ENCODE measurements at places on chromosomes 3 and 15.

- no peak for DNase-seq
Measured at GRCh38 chr3:126959136-126959920, 23.6 kb upstream of the PLXNA1 start.

DNA sequence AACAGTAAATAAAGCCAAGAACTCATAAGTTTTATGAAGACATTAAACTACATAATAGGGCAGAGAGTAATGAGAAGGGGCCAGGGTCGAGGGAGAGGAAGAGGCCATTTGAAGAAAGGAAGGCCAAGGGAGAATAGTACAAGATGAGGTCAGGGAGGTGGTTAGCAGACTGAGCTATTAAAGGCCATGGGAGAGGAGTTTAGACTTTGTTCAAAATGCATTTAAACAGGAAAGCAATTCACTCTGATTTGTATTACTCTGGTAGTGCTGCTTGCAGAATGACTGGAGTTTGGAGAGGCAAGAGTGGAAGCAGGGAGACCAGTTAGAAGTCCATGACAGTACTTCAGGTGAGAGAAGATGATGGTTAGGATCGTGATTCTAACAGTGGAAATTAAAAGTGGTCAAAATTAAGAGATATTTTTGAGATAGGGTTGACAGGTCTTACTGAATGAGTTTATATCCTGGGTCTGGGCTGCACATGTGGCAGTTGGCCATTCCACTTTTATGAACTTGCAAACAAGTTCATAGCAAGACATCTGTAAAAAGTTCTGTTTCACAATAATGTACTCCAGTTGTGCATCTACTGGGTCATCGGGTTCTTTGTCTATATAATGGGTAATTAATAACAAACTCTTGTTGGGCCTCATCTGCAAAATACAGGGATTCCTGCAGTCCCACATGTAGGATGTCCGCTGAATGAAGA, 16.3 kb downstream of the PPP2R3A start:
- DNase-seq: no peak

DNA sequence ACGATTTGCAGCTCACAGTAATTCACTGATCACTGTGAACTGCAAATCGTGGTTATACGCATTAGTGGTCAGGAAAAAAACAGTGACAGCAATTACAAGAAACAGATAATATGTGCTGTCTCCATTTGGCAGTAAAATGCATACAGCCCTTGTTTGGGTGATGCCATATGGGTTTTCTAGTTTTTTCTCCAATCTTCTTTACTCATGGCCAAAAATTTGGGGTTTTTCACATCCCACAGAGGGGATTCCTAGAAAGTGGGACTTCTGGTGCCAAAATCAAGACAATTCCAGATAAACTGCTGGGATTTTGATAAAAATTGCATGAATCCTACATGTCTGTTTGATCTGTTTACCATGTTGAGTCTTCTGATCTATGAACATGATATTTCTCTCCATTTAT, 15.6 kb downstream of the NDN start:
- no peak for DNase-seq

DNA sequence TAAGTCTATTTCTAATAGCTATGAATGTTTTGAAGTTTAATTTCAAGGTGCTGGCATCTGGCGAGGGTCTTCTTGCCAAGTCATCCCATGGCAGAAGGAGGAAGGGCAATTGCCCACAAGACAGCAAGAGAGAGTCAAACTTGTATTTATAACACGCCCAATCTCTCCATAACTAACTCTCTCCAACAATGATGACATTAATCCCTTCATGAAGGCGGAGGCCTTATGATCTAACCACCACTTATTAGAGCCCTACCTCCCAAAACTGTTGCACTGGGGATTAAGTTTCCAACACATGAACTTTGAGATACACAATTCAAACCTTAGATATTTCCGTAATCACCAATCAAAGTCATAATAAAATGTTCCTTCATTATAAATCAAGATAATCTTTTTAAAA, 406.9 kb downstream of the CNTN6 start:
- DNase-seq: no peak

DNA sequence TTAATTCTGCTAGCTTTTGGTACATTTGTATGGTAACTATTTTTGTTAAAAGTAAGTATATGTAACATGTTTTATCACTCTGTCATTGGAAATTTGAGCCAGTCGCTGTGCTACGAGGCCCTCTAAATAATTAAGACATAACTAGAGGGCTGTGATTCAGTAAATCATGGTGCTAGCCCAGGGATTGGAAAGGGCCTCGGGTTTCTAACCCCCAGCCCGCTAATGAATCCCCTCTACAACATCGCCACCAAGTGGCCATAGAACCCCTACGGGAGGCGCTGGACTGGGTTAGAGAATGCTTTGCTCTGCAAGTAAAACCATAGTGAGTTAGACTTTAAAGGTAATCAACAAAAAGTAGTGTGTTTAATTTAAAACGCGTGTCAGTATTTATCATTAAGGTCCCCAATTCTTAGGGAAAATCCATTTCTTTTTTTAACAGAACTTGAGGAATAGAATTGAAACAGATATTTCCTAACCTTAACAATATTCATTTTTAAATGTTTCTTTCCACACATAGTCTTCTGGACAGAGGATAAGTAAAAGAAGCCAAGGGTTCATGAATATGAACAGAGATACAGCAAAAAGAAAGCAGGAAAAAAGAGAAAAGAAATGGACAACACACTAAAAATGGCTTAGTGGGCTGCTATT, 744.7 kb downstream of the EPHA3 start:
- DNase-seq: no peak

DNA sequence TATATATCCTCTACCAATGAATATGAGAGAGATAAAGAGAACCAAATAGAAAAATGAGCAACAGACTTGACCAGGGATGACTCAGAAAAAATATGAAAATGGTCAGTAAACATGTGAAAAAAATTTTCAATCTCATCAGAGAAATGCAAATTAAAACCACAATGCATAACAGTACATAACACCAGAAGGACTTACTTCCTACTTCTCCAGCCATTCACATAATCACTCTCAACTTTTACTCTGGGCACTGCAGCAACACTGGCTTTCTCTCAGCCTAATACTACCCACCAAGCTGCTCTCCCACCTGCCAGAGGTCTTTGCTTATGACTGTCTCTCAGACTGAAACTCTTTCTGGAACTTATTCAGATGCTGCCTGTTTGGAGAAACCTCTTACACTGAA, 49.4 kb downstream of the DPH6 start:
- DNase-seq: no peak

- no peak for DNase-seq
Measured at GRCh38 chr3:131421957-131422498, 40.5 kb downstream of the NUDT16 start.

- DNase-seq: no peak
Measured at GRCh38 chr3:80213086-80213485, 445.3 kb upstream of the ROBO1 start.

DNA sequence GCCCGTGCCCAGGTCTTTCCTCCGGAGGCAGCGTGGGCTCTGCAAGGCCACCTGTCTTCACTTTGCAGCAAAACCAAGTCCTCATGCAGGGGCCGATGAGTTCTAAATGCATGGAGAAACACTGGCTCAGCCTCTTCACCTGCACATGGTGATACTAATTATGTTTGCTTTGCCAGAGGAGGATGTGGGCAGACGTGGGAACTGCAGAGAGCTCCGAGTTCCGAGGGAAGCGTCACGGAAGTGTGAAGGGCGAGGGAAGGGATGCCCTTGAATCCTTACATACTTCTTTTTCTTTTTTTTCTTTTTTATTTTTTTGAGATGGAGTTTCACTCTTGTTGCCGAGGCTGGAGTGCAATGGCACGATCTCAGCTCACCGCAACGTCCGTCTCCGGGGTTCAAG, 74.8 kb downstream of the GABRG3 start:
- DNase-seq: no peak

DNA sequence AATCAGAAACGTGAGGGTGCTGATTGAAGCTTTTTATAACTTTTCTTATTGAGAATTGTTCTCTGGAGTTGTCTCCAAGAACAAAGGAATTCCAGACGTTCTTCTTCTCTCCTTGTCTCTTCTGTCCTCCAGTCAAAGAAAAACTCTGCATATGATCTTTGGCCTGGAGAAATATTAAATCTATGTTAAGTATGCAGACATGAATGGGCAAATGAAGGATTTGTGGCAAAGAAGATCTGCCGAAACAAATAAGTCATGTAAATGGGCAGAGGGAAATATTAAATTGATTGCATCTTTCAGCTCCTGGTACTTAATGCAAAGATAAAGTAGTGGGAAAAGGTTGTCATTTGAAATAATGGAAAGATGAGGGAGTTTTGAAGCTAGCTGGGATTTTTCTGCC, 74.9 kb downstream of the IGF1R start:
- DNase-seq: no peak

GRCh38 chr3:189621948-189622603, 9.1 kb upstream of the TP63 start:
- DNase-seq: no peak

- no peak for DNase-seq
Measured at GRCh38 chr15:49040151-49040550, 6.1 kb downstream of the SECISBP2L start.

GRCh38 chr15:70669006-70669602, 94.3 kb downstream of the UACA start:
- DNase-seq: no peak

DNA sequence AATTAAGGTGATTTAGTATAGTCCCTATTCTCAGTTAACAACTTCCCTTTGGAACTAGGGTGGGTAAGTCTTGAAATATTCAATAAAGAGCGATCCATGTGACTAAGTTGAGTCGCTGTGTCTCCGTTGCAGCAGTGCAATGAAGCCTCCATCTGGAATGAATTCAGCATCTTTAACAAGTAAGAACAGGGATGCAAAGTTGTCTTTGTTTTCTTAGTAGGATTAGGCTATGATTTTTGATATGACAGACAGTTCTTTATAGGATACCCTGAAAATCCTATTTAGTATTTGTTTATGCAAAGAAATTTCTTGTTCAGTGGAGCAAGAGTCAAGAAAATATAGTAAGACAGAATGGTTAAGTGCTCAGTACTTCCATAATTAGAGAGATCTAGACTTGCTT, 52.7 kb downstream of the RBMS3 start:
- no peak for DNase-seq

DNA sequence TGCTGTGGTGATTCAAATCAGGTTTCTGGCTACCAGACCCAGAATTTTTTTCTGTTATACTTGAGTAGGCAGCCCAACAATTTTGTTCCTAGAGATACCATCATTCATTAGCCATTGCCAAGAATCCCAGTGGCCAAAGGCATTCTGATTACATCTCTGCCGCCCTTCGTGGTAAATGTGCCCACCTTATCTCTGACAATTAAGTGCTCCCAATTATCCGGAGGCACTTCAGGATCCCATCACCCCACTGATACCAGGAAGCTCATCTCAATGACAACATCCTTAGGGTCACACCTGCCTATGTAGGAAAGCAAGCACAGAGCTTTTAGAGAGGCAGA, 43.2 kb upstream of the RPL35A start:
- DNase-seq: no peak

DNA sequence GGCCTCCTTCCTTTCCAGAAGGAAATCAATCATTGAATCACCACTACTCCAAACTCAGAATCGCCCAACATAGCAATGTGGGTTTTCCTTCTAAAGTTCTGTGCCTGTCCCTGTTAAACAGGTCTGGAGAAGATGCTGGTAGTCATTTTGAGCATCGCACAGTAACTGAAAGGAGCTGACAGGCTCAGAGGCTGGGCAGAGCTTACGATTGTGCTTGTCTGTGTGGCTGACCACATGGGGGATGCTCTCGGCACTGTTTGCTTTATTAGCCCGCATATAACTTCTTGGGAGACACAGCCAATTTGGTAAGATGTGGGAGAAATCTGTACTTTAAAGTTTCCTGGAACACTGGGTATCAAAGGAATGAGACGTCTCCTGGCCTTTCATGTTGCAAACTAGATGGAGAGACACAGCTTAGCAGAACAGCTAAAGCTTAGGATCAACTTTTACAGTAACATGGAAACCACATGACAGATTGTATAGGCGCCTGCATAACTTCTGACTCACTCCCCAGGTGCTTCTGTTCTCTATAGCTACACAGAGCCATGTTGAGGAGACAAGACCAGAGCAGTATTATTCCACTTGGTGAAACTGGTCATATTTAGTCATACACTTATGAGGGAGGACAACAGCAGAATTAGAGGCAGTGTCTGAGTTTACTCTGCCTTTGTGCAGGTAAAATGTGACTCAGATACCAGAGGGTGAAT, 374.1 kb downstream of the RORA start:
- no peak for DNase-seq

DNA sequence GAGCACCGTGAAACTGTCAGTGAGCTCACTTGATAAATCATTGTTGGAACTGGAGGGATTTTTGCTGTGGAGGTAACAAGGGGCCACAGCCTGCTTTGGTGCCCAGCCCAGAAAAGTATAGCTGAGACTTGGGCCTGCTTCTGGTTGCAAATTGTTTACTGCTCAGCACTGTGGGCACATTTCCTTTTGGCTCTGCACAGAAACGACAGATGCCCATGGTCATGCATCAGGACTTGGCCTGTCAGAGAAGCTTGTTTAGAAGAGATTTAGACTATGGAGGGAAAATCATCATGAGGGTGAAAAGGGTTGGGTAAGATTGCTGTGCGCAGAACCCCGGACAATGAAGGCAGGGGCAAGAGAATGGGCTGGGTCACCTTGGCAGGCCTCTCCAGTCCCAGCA, 286.1 kb upstream of the CTNNB1 start:
- no peak for DNase-seq

GRCh38 chr3:20394243-20394642, 208.2 kb upstream of the SGO1 start:
- no peak for DNase-seq

- peak; percentile 43 for DNase-seq
Measured at GRCh38 chr3:71542521-71543370, 40.8 kb downstream of the FOXP1 start.

GRCh38 chr3:141313093-141313683, 55.1 kb upstream of the ZBTB38 start:
- DNase-seq: no peak

- DNase-seq: no peak
Measured at GRCh38 chr3:129268396-129268795, 10.3 kb upstream of the HMCES start.

- DNase-seq: no peak
Measured at GRCh38 chr15:68419301-68420175, 12.4 kb downstream of the ITGA11 start.

- DNase-seq: no peak
Measured at GRCh38 chr3:168161696-168162095, 66.0 kb upstream of the GOLIM4 start.

DNA sequence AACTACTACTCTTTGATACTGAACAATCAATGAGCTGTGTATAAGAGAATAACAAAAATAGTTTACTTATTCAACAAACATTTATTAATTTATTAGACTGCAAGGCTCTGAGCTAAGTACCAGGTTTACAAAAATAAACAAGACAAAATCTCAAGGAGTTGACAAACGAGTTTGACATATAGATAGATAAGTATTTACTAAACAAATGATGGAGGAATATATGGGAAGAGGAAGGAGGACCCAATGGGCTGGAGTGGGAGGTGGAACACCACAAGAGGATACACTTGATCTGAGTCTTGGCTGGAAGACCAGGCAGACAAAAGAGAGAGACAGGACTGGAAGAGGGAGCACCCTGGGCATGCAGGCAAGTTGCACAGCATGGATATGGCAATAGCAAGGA, 47.5 kb upstream of the FSIP1 start:
- DNase-seq: no peak

- DNase-seq: no peak
Measured at GRCh38 chr3:197795200-197795599, 4.1 kb downstream of the LRCH3 start.

- no peak for DNase-seq
Measured at GRCh38 chr15:97517737-97518136, 442.8 kb upstream of the ARRDC4 start.
